ENCODE measurements at places on chromosomes 2 and 18.

GRCh38 chr2:14424478-14425390, 207.8 kb upstream of the LRATD1 start:
- no peak for DNase-seq

- no peak for DNase-seq
These were observed 34.0 kb downstream of the LRRTM4 start for GRCh38 chr2:77488141-77488540.

- no peak for DNase-seq
These were observed 30.0 kb upstream of the ERMN start for GRCh38 chr2:157355618-157356017.

GRCh38 chr2:15684161-15685039, 92.7 kb downstream of the DDX1 start:
- no peak for DNase-seq

- no peak for DNase-seq
These were observed 52.6 kb downstream of the RHBDD1 start for GRCh38 chr2:226888378-226888965.

DNA sequence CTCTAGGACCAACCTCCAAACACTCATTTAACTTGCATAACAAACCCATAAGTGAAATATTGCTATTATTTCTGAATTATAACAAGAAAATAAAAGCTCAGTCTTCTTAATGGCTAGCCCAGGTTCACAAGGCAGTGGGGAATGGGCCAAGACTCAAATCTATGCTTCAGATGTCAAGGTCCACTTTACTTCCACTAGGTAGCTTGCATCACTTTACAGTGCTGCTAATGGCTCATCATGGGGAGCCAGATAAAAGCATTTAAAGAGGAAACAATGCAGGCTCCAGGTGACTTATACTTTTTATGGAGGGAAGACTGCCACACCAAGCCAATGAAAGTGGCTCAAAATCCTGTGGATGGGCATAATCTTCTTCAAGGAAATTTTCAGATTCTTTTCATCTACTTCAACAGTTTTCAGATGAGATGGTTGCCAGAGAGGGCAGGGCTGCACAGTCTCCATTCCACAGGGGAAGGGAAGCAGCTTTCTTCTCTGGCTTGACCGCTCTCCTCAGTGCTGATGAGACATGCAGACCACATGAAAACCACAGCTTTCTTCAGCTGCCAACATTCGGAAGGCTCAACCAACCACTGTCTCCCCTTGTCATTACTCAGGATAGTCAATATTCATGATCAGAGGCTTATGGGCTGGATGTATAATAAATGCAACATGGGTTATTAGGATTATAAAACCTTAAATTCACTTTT, 361.9 kb upstream of the MEX3C start:
- no peak for DNase-seq

DNA sequence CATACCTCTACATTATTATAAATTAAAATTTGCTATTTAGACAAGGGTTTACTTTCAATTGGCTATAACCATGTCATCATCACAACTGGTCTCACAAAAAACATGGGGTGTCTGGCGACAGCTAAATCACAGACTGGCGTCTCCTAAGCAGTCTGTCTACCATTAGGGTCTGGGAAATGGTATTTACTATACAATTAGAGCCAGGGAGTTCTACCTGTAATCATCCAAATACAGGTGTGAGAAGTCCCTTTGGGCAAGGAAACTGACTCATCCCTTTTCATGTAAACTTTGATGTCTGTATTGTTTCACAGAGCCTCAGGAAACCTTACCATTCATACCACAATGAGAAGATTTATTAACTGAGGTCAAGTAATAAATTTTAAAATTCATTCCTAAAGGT, 126.7 kb downstream of the OLA1 start:
- DNase-seq: no peak

DNA sequence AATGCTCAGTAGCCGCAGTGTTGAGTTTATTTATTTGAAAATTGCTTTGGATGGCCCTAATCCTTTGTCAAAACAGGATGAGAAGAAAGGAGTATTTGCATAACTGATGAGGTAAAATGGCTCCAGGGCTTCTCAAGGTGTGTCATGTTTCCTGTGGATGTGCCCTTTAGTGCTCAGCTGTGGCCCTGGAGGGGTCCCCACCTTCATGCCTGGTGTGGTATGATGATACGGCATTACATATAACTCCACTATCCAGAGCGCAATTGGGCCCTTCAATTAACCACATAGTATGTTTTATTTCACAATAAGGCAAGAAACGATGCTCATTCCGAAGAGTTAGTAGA, 39.8 kb upstream of the TMEM178A start:
- DNase-seq: no peak
